ENCODE measurements at places on chromosomes 3 and 15.

GRCh38 chr3:128152419-128153155 is 694 bp upstream of the EEFSEC start:
- no peak for DNase-seq

- no peak for DNase-seq
Measured at GRCh38 chr3:124884474-124885101, 2.6 kb downstream of the ITGB5 start.

DNA sequence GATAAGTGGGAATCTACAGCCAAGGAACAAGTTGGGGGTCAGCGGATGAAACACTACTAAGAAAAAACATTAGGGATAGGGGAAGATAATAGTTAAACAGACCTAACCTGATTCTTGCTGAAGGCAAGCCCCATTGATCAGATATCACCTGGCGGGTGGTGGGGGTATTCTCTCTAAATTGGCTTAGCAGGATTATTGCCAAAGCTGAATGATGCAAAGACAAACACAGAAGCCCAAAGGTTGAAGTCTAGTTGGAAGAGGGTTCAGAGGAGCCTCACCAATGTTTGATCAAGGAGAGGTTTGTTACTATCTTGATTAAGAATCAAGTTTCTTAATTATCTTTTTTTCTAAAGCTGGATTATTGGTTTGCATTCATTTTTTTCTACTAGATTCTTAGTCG is 371.9 kb upstream of the CNTN4 start:
- no peak for DNase-seq

GRCh38 chr3:34363881-34364280 is 565.5 kb downstream of the PDCD6IP start:
- no peak for DNase-seq

GRCh38 chr3:76353683-76354082 is 568.3 kb upstream of the ZNF717 start:
- no peak for DNase-seq

DNA sequence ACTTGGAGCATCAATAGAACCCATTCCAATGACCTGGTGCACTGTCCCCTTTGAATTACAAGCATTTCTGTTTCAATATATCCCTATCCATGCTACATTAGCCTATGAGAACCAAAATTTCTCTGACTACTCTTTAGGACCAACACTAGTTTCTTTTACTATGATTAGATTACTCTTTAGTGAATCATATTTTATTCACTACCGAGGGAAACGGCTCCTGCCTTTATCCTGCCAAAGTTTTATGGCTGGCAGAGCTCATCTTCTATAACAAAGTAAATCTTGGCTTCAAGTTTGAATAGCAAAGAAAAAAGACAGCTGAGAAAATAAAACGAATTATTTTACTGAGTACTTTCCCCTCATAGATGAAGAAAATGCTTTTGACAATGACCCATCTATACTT is 120.9 kb downstream of the SLC9A9 start:
- no peak for DNase-seq
